ENCODE measurements at places on chromosomes 1 and 21. TPM values are rescaled to one million over a fixed set of nuclear protein-coding genes. Genes with fewer than 3 reads are reported as not detected.

AMY2B gene
- 16.1 TPM for polyA plus RNA-seq

BOLA1 gene
- 16.5 TPM for polyA plus RNA-seq

OR2G2 gene
- polyA plus RNA-seq: not detected

PTPRF gene
- 41.2 TPM for polyA plus RNA-seq

TNFRSF1B gene
- polyA plus RNA-seq: 14.6 TPM

MACF1 gene
- polyA plus RNA-seq: 215 TPM

RIMS3 gene
- 0.56 TPM for polyA plus RNA-seq

PAX7 gene
- polyA plus RNA-seq: 44.8 TPM

PSMB2 gene
- polyA plus RNA-seq: 62.1 TPM

OR6N1 gene
- polyA plus RNA-seq: not detected

GPA33 gene
- polyA plus RNA-seq: 0.12 TPM

MYOM3 gene
- 378 TPM for polyA plus RNA-seq

SLFNL1 gene
- polyA plus RNA-seq: 0.40 TPM

OVAAL gene
- not detected for polyA plus RNA-seq

All from muscle of leg (tissue), 16 donors.